GM23248 (cell line): ENCODE measurements at places on chromosomes 4 and X. TPM values are rescaled to one million over a fixed set of nuclear protein-coding genes. Genes with fewer than 3 reads are reported as not detected.

RAB40AL gene
- polyA plus RNA-seq = 0.25 TPM in 1 of 2 replicates, not detected in the other

POU3F4 gene
- polyA plus RNA-seq = not detected in 2 replicates

FRMD7 gene
- not detected in 2 replicates for polyA plus RNA-seq

DNA sequence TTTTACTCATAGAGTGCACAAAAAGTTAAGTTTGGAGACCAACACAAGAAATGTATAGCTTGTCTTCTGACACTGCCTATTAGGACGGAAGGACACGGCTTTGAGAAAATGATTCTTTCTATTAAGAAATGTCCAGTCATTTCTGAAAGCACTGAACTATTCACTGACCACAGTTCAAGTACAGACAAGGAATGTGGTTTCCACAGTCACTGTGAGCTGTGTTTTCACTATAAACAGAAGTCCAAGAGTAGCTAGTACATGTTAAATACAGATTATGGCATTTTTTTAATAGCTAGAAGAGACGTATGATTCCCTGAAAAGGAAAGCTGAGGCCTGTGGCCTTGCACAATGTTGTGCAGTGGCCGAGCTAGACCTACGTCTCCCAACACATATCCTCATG lies 115.1 kb upstream of the GPM6A start:
- H3K36me3 ChIP-seq = no peaks in the 10 kb centered on the region
- H3K27ac ChIP-seq = no peak overlapping the region
- no peaks in the 10 kb centered on the region for H3K4me1 ChIP-seq

GRCh38 chr4:157050561-157050960 lies 25.4 kb upstream of the GLRB start:
- H3K4me1 ChIP-seq = peaks cover 9% of the 10 kb centered on the region; the same call in 1 of the 2 replicates
- H3K36me3 ChIP-seq = no peaks in the 10 kb centered on the region
- H3K27ac ChIP-seq = no peak overlapping the region
- no peak for DNase-seq

DNA sequence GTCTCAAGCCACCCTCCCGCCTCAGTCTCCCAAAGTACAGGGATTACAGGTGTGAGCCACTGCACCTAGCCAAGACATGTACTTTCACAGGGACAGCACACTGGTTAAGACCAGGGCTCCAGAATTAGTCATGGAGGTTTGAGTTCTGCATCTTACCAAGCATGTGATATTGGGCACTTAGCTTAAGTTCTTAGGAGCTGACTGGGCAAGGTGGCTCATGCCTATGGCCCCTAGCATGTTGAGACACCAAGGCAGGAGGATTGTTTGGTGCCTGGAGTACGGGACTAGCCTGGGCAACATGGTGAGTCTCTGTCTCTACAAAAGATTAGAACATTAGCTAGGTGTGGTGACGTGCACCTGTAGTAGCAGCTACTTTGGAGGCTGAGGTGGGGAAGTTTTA lies 2.6 kb upstream of the TMEM192 start:
- no peak overlapping the region for H3K27ac ChIP-seq
- peaks cover 5% of the 10 kb centered on the region; the same call in 1 of the 2 replicates for H3K4me1 ChIP-seq
- H3K4me3 ChIP-seq = no peak overlapping the region
